ENCODE measurements at places on chromosomes 3 and 15. TPM values are rescaled to one million over a fixed set of nuclear protein-coding genes. Genes with fewer than 3 reads are reported as not detected.

DNA sequence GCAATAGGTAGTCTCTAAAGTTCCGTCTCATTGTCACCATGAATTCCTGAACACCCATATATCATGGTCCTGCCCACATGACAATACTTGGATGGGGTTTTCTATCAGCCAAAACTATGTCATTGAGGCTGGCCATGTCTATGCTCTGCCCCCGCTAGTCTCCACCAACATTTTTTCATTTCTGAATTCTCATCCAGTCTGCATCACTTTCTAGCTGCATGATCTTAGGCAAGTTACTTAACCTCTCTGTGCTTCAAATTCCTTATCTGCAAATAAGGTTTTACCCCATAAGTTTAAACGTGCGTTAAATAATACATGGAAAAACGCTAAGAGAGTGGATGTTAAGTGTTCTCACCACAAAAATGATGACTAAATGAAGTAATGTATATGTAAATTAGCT, 14.1 kb downstream of the HERC1 start:
- DNase-seq, result no peak

Gene CYP1A2
- not detected for total RNA-seq

Gene CCRL2
- 0.99 TPM for total RNA-seq

- DNase-seq, result peak; percentile 66
Observed at GRCh38 chr3:170709046-170709445, 123.2 kb upstream of the SLC7A14 start.

- no peak for DNase-seq
Observed at GRCh38 chr15:32718227-32718820, 520 bp downstream of the GREM1 start.

Gene SKOR1
- total RNA-seq, result 1.6 TPM

- DNase-seq, result no peak
Observed at GRCh38 chr3:172036541-172037215, 2.7 kb upstream of the FNDC3B start.

GRCh38 chr15:61115241-61115640, 113.9 kb downstream of the RORA start:
- no peak for DNase-seq

Gene SEMA5B
- 0.68 TPM for total RNA-seq

- DNase-seq, result no peak
Observed at GRCh38 chr3:76998555-76998954, 41.3 kb upstream of the ROBO2 start.

DNA sequence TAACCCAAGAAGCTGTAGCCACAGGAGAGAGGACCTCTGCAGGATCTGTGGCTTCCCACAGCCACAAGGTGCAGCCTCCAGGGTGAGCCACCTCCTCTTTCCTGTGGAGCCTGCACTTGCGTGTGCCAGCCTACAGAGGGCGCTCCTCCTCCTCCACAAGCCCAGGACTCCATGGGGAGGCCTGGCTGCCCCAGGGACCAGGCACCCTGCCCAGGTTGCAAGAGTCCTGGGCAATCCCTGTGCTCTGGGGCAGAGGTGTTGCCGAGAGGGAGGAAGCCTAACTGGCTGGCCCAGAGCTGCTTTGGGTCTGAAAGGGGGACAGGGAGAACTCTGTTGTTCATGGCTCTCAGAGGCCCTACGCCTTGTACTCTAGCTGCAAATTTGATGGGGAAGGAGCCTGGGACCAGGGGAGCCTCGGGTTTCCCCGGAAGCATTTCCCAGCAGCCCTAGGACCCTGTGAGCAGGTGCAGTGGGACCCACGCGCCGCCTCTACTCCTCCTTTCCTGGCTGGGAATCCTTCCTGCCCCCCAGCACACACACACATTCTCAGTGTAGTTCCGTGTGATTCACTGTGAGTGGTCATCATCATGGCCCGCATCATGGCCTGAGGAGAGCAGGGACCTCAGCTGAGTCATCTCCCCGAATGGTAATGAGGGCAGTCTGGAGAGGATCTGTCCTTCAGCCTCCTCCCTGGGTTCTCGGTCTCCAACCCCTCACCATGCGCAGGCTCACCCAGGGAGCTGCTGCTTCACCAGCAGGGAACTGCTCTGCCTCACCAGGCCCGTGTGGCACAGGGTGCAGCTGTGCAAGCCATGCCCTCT, 24.3 kb downstream of the TBC1D21 start:
- DNase-seq, result no peak

DNA sequence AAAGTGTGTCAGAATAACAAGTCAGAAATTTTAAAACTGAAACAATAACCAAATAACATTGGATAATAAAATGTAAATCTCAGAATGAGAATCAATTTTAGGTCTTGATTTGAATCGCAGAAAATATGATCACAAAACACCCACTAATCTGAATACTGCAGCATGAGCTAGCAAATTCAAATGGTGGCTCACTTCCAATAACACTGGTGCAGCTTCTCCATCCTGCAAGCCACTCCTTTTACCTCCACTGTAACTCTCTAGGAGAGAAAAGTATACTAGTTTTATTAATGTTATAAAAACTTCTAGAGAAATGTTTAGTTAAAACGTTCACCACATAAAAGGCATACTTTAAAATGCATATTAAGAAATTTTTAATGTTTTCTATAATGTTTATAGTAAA, 30.4 kb downstream of the UBE3A start:
- DNase-seq, result no peak

Gene C3orf49
- not detected for total RNA-seq
